ENCODE measurements at places on chromosomes 3 and 15. TPM values are rescaled to one million over a fixed set of nuclear protein-coding genes. Genes with fewer than 3 reads are reported as not detected.

SLC22A13 gene
- not detected for polyA plus RNA-seq

GRCh38 chr3:36302158-36302509, 78.2 kb upstream of the STAC start:
- DNase-seq, result no peak

- no peak for DNase-seq
These were observed 31.6 kb upstream of the LRRC3B start for GRCh38 chr3:26590919-26591484.

DNA sequence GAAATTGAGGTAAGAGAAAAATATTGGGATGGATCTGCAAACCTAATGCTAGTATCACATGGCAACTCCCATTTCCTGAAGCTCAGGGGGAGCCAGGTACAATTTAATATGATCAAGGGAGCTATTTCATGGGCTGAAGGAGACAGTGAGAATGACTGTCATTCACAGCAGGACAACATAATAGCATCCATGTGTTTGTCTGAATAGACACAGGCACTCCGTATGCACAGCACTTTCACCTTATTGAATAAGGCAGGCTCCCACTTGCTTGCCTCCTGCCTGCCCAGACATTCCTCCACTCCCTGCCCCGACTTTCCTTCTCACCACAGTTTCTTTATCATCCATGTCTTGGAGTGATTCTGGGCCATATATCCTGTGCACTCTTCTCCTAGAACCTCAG, 156.6 kb upstream of the SLC24A5 start:
- no peak for DNase-seq

DNA sequence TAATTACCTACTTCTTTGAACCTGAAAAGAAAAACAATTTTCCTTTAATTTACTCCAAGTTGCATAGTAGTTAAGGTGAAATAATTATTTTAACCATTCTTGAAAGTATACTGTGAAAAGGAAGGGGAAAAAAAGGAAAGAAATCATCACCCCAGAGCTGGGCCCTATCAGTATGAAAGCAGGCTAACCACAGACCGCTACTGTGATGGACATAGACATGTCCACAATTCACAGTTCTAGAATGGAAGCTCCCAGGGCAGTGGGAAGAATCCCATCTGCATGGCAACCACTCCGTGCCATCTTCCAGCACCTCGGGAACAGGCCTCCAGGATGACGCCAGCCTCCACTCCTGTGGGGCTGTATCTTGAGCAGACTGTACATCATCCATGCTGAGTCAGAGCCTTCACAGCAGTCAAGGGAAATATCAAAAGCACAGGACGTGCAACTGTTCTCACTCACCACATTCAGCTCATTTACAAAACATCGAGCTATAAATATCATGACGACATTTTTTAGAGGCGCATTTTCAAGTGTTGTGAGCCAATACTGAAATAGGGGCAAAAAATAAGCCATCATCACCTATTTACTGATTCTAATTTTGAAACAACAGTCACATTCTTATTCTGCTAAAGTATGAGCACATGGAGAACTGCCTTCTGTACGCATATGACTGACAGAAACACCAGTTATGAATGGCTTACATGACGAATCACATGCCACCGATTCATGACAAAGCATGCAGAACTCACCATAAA, 119.7 kb downstream of the SNRK start:
- peak; percentile 27 for DNase-seq

DNA sequence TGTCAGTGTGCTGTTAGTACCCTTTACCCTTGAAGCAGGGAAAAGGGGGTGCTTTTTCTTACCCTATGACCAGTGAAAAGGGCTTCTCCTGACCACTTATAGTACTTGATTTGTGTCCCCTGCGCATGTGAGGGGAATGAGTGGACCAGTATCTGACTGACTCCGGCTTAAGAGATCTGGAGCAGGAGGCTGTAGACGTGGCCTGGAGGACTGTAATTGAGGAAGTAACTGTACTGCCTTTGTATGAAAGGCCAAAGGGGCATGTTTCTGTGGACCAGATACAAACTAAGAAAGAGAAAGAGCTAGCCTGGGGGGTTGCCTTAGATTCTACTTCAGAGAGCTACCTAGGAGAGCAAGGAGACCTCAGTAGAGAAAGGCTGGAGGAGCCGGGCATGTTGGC, 89.9 kb upstream of the TBL1XR1 start:
- DNase-seq, result no peak

GRCh38 chr15:76057332-76058000, 2.3 kb upstream of the TMEM266 start:
- DNase-seq, result peak; percentile 55

- no peak for DNase-seq
These were observed 10.5 kb downstream of the SLC24A5 start for GRCh38 chr15:48131324-48131723.

- no peak for DNase-seq
These were observed 148.0 kb upstream of the TPM1 start for GRCh38 chr15:62894322-62895085.

DNA sequence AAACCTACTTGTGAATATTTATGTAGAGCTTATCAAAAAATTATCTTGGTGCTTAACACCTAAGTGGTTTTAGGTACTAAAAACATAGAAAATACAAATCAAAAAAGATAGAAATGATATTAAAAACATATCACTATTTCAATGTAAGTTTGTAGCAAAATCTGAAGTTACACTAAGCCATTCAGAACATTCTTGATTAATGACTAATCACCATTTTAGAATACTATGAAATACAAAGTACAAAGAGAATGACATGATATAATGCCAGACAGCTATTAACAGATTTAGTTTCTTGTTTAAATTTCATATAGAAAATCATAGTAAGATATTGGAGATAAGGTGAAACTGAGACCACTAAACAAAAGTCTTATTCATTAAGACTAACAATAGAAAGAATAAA, 169.7 kb upstream of the AGTR1 start:
- no peak for DNase-seq

CHRM5 gene
- polyA plus RNA-seq, result 4.4 TPM

ATRIP gene
- polyA plus RNA-seq, result 5.9 TPM

ESYT3 gene
- polyA plus RNA-seq, result 0.53 TPM

DNA sequence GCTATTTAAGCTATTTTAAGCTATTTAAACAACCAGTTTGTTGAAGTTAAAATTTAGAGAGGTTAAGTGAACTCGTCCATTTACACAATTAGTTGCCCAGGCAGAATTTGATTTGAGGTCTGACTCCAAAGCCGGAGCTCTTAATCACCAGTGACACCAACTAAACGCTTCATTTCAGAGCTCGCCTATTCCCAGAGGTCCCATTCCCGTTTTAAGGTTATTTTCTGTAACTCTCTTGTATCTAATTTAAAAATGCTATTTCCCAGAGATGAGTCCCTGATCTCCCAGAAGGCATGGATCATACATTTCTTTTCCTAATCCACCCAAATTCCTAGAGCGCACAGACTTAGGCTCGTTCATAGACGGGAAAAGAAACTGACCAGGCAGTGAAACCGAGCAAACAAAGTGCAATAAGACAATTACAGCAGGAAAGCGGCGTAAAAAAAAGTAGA, 904 bp upstream of the MCTP2 start:
- DNase-seq, result no peak

DNA sequence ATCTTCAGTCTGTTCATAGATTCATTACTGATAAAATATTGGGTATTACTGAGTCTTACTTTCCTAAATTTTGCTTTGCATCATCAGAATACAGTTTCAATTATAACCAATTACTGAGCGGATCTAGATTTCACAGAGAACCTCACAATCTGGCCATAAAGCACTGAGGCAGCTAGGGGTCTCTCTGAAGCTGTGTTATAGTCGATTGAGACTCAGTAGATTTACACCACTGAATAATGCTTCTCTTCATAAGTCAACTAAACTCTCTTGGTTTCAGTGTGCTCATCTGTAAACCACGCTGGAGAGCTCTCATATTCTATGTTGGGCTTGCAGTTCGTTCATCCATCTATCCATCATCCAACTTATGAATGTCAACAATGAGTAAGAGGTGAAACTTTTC, 180.6 kb downstream of the GREM1 start:
- DNase-seq, result no peak

GRCh38 chr3:111910806-111911205, 51.7 kb downstream of the PHLDB2 start:
- DNase-seq, result peak; percentile 94

ARGFX gene
- not detected for polyA plus RNA-seq

GRCh38 chr15:57883701-57884100, 177.2 kb downstream of the POLR2M start:
- no peak for DNase-seq

TLR9 gene
- 0.19 TPM for polyA plus RNA-seq

GRCh38 chr3:160771811-160772459, 15.9 kb downstream of the PPM1L start:
- no peak for DNase-seq

DNA sequence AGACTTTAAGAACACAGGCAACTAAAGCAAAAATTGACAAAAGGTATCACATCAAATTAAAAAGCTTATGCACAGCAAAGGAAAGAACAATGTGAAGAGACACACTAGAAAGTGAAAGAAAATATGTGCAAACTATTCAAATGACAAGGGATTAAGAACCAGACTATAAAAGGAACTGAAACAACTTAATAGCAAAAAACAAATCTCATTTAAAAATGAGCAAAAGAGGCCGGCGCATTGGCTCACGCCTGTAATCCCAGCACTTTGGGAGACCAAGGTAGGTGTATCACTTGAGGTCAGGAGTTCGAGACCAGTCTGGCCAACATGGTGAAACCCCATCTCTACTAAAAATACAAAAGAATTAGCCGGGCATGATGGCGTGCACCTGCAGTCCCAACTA, 14.4 kb downstream of the NGLY1 start:
- no peak for DNase-seq

DNA sequence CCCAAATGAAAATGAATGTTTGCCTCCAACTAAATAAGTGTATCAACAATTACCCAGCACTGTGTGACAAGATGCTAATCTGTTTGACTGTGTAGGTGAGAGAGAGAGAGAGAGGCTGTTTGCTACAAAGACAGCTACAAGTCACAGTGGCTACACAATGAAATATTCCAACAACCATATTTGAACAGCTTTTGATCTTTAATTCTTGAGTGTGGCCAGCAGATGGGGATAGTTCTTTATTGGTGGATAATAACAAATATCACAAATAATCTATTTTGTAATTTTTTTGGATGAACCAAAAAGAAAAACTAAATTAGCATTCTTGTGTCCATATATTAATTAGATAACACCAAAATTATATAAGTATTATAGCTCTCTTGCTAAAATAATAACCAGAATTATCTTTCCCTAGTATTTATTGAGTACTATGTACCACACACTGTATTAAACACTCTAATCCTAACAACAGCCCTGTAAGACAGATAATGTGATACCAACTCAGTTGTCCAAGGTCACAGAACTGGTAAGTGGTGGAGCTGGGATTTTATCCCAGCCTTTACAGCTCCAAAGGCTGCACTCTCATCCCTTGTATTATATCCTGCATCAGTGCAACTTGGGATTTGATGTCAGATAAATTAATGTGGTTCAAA, 61.9 kb upstream of the C3orf80 start:
- DNase-seq, result peak; percentile 57

RLBP1 gene
- polyA plus RNA-seq, result 1.1 TPM

DNA sequence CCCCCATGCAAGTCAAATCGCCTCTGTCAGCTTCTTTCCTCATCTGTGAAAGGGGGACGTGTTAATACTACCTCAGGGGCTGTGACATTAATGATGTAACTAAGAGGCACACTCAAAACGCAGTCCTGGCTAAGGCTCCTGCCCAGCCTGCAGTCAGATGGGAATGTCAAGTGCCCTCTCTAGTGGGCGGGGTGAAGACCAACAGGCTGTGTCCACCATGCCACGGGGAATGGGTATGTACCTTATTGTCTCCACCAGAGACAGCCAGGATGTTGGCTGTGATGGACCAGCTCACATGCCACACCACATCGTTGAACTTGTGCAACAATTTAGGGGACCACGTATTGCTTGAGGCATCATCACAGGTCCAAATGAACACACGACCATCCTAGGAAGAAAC, 11.0 kb upstream of the GHRL start:
- no peak for DNase-seq

GRCh38 chr3:21790466-21790865, 39.5 kb upstream of the ZNF385D start:
- DNase-seq, result peak; percentile 92

DNA sequence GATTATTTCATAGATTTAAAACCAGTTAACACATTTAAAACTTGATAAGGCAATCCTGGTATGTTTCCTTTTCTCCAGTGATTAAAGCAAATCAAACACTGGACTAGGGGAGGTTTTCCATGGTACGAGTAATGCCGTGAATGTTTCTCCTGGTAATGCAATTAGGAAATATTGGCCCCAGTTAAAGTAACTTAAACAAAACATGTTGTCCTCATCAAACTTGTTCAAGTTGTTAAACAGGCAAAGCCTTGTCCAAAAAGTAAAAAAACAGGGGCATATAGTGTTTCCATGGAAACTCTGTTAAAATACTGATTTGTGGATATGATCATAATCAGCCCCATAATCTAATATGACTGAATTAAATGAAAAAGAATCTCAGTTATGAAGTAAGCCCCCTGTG, 13.1 kb upstream of the LRTM1 start:
- no peak for DNase-seq

GRCh38 chr3:159879598-159879997, 109.0 kb upstream of the IL12A start:
- DNase-seq, result no peak

DNA sequence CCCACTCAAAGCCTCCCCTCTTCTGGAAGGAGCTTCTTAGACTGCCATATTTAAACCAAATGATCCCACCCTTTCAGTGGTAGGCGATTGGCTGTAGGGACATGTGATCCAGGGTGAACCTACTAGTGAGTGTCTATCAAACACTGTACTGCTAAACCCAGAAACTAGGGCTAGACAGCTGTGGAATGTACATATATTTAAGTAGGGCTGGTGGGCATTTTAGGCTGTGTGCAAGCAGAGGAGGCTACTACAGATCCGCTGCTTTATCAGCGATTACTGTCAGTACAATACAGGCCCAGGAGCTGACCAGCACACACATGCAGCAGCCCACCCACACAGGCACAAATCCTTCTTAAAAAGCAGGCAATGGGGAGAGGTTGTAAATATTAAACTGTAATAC, 15.4 kb upstream of the LARP6 start:
- DNase-seq, result no peak

OIP5 gene
- polyA plus RNA-seq, result 9.2 TPM

ZIC1 gene
- 13.4 TPM for polyA plus RNA-seq

GRCh38 chr3:20147361-20147760, 38.6 kb downstream of the SGO1 start:
- DNase-seq, result no peak

- no peak for DNase-seq
These were observed 45.5 kb downstream of the HPS3 start for GRCh38 chr3:149174901-149175300.

GRCh38 chr15:83100097-83100646, 7.3 kb upstream of the TM6SF1 start:
- DNase-seq, result no peak

CLSTN2 gene
- 34.1 TPM for polyA plus RNA-seq

DNA sequence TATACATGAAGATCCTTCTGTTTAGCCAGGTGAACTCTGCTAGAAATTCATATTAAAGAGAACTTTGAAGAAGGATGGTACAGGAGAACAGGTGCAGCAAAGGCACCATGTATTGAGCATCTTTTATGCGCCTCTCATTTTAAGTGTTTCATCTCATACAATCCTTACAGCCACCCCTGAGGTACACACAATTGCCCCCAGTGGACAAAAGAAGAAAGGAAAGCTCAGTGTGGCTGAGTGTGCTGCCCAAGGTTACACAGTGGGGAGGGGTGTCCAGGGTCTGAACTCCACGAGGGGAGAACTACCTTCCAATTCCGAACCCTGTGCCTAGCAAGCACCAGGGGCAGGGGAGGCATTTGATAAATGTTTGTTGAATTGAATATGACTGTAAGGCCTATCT, 98.6 kb downstream of the MECOM start:
- DNase-seq, result no peak

Data from brain (organoid and tissue), 16 donors.